WTC11 (cell line): ENCODE measurements at places on chromosomes 5 and 9. TPM values are rescaled to one million over a fixed set of nuclear protein-coding genes. Genes with fewer than 3 reads are reported as not detected.
A peak's percentile ranks its signal among the peaks of the same experiment; 100 is the strongest.

Gene PCDHB13
- total RNA-seq, result 2.2 to 2.9 TPM (median 2.6 TPM) in 3 replicates

Gene PHPT1
- total RNA-seq, result 138 to 176 TPM (median 173 TPM) in 3 replicates

DNA sequence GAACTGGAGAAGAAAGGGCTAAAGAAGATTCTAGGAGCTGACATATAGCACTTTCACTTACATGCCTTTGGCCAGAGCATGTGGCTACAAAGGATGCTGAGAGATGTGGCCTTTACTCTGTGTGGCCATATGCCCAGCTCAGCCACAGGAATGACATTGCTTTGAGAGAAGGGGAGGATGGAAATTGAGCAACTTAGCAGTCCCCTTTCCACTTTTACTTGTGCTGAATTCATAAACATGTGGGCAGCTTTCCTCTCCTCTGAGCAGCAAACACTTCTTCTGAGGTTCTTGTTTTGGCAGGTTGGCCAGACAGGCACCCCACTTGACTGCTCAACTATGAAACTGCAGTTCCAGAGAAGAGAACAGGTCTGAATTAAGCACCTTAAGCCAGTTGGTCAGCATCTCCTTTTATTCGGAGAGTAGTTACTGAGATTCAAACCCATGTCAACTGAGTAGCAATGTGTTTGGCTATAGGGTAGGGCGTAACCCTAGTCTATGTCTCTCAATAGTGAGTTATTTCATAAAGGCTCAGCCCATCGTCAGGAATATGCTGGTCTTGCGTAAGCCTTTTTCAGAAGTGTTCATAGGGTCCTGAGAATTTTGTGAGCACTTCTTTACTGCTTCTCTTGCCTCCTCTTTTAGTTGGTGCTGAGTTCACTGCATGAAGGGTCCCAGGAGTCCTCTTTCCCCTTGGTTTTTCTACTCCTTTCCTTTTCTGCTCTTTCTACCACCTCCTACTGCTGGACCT, 134.5 kb downstream of the PALM2AKAP2 start:
- H3K27me3 ChIP-seq, result no peaks in the 10 kb centered on the region
- no peak overlapping the region for H3K4me3 ChIP-seq
- no peaks in the 10 kb centered on the region for H3K36me3 ChIP-seq
- DNase-seq, result no peak
- H3K4me1 ChIP-seq, result peaks cover 4% of the 10 kb centered on the region; the same call in 1 of the 2 replicates
- no peak overlapping the region for H3K27ac ChIP-seq

Gene PTBP3
- total RNA-seq, result 97.5 to 108 TPM (median 100 TPM) in 3 replicates

GRCh38 chr9:93505541-93506132, 52.3 kb upstream of the FAM120AOS start:
- no peak for DNase-seq
- H3K4me1 ChIP-seq, result peaks cover 22% of the 10 kb centered on the region
- H3K27me3 ChIP-seq, result no peaks in the 10 kb centered on the region
- H3K27ac ChIP-seq, result peak overlapping the region; percentile 34; the same call in 1 of the 2 replicates

Gene PCSK1
- total RNA-seq, result 2.7 to 4.5 TPM (median 3.6 TPM) in 3 replicates

Gene TLE4
- total RNA-seq, result 48.1 to 50.9 TPM (median 49.8 TPM) in 3 replicates

Gene PCDHB4
- total RNA-seq, result 2.3 to 2.6 TPM (median 2.3 TPM) in 3 replicates

DNA sequence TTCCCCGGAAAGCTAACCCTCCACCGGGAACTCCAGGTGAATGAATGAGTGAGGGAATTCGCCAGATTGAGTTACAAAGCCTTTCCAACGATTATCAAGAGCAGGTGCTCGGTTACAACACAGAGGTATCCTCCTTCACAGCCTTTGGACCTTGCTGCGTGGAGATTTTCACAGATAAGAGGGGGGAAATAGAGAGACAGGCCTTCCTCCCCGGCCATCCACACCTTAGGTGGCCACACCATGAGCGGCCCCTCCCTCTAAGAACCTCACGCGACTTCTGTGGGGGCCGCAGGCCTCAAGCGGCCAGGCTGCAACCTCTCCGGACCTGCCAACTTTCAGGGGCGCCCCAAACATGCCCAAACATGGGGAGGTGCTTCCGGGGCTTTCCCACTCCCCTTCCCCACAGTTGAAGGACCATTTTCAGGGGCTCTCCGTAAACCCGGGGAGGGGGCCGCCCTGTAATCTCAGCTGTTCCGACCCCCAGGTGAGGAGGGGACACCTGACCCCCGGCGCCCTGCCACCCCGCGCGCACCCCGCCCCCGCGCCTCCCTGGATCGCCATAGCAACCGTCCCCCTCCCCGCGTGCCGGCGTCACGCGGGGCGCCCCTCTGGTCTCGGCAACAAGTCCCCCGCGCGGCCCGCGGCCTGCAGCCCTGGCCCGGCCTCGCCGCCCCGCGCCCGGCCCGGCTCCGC, 603 bp downstream of the DENND1A start:
- H3K36me3 ChIP-seq, result peaks cover 5% of the 10 kb centered on the region
- peaks cover 57% of the 10 kb centered on the region for H3K4me1 ChIP-seq
- H3K4me3 ChIP-seq, result peak overlapping the region; percentile 80
- H3K27ac ChIP-seq, result no peak overlapping the region; the same call in 1 of the 2 replicates

Gene IFNA17
- not detected in 3 replicates for total RNA-seq

Gene NADK2
- 11.7 to 18.2 TPM (median 17.0 TPM) in 3 replicates for total RNA-seq

GRCh38 chr9:130766927-130767307, 68.1 kb upstream of the ABL1 start:
- H3K27ac ChIP-seq, result peak overlapping the region; percentile 55
- H3K4me3 ChIP-seq, result no peak overlapping the region
- peaks cover 51% of the 10 kb centered on the region for H3K4me1 ChIP-seq
- DNase-seq, result no peak

GRCh38 chr5:95786821-95787418, 35.6 kb downstream of the GLRX start:
- H3K27me3 ChIP-seq, result no peaks in the 10 kb centered on the region
- H3K27ac ChIP-seq, result no peak overlapping the region
- no peak overlapping the region for H3K4me3 ChIP-seq
- no peaks in the 10 kb centered on the region for H3K4me1 ChIP-seq
- no peaks in the 10 kb centered on the region for H3K36me3 ChIP-seq

Gene PCDHB10
- 1.4 to 1.9 TPM (median 1.7 TPM) in 3 replicates for total RNA-seq

GRCh38 chr5:55600086-55600485, 65.3 kb upstream of the PLPP1 start:
- H3K4me3 ChIP-seq, result no peak overlapping the region
- no peak for DNase-seq
- H3K27ac ChIP-seq, result no peak overlapping the region
- H3K27me3 ChIP-seq, result no peaks in the 10 kb centered on the region
- H3K36me3 ChIP-seq, result no peaks in the 10 kb centered on the region

Gene ZDHHC11B
- 2.3 to 4.4 TPM (median 3.1 TPM) in 3 replicates for total RNA-seq

DNA sequence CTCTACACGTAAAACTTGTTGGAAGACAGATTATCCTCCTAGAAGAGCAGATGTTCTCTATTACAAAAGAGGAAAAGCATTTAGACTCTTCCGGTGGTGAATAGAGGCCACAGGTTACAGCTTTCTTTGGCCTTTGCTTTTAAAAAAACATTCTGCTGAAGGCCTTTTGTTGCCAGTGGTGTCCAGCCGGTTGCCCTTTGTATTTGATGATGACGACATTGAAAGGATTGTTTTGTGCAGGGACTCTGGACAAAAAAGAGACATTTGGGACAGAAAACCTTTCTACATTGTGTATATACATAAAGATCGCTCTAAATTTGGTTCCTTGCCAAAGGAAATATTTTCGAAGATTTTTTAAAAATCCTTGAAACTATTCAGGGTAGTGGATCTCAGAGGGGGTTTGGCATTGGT, 180.3 kb downstream of the C9orf152 start:
- H3K27ac ChIP-seq, result peak overlapping the region; percentile 18; the same call in 1 of the 2 replicates
- H3K27me3 ChIP-seq, result no peaks in the 10 kb centered on the region; the same call in 1 of the 2 replicates
- no peak for DNase-seq
- peaks cover 32% of the 10 kb centered on the region for H3K4me1 ChIP-seq

Gene SCGB3A2
- total RNA-seq, result 57.3 to 79.1 TPM (median 66.0 TPM) in 3 replicates

Gene PHYHD1
- 14.6 to 21.3 TPM (median 20.0 TPM) in 3 replicates for total RNA-seq

GRCh38 chr9:93316726-93317494, 133.0 kb downstream of the WNK2 start:
- no peak for DNase-seq
- no peak overlapping the region for H3K27ac ChIP-seq
- H3K27me3 ChIP-seq, result no peaks in the 10 kb centered on the region
- peaks cover 5% of the 10 kb centered on the region for H3K4me1 ChIP-seq

DNA sequence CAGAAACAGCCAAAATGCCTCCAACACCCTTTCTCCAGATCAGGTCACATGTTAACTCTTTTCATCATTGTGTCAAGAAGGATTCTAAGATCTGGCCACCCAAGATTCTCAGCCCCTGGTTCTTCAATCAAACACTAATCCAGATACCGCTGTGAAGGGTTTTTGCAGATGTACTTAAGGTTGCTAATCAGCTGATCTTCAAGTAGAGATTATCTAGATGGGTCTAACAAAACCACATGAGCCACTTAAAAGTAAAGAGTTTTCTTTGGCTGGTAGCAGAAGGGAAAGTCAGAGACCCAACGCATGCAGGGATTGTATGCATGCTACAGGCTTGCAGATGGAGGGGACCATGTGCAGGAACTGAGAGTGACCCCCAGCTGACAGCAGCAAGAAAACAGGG, 267.9 kb downstream of the CDK5RAP2 start:
- no peak overlapping the region for H3K27ac ChIP-seq
- peaks cover 26% of the 10 kb centered on the region for H3K4me1 ChIP-seq
- no peak overlapping the region for H3K4me3 ChIP-seq
- H3K36me3 ChIP-seq, result peaks cover 18% of the 10 kb centered on the region
- DNase-seq, result no peak

Gene KIAA0825
- total RNA-seq, result 1.3 to 1.6 TPM (median 1.5 TPM) in 3 replicates

- H3K27ac ChIP-seq, result no peak overlapping the region
- no peaks in the 10 kb centered on the region for H3K36me3 ChIP-seq
- peaks cover 15% of the 10 kb centered on the region for H3K4me1 ChIP-seq
- no peak overlapping the region for H3K4me3 ChIP-seq
Measured at GRCh38 chr5:144144956-144145751, 25.3 kb downstream of the YIPF5 start.

Gene LCN10
- total RNA-seq, result 2.4 to 3.7 TPM (median 3.3 TPM) in 3 replicates

DNA sequence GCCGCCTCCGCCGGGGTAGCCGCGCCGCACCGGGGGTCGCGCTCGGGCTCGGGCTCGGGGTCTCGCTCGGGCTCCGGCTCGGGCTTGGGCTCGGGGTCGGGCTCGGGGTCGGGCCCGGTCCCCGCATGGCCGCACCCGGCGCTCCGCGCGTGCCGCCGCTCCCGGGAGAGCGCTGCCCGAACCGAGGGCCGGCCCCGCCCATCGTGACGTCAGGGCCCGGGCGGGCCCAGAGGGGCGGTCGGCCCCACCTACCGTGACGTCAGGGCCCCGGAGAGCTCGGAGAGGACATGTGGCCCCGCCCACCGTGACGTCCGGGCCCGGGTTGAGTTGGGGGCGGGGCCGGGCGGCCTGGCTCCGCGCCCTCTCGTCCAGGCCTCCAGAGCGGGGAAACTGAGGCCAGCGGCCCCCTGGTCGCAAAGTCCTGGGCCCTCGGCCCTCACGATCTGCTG, at the start of gene NSMF:
Gene NSMF, minus strand, starts transcription at position 183 of the 449 bp plus-strand sequence. CDS start 232 bp downstream, outside the sequence.
- DNase-seq, result peak; percentile 90
- H3K27me3 ChIP-seq, result no peaks in the 10 kb centered on the region
- peaks cover 3% of the 10 kb centered on the region; the same call in 1 of the 2 replicates for H3K36me3 ChIP-seq
- no peak within 1 kb of the TSS for H3K27ac ChIP-seq
- peaks cover 6% of the 10 kb centered on the region for H3K4me1 ChIP-seq

Gene SHOC1
- not detected in 3 replicates for total RNA-seq

- H3K27me3 ChIP-seq, result no peaks in the 10 kb centered on the region
- DNase-seq, result no peak
- H3K36me3 ChIP-seq, result peaks cover 9% of the 10 kb centered on the region
Measured at GRCh38 chr9:115456515-115456914, 338.6 kb upstream of the TNC start.

DNA sequence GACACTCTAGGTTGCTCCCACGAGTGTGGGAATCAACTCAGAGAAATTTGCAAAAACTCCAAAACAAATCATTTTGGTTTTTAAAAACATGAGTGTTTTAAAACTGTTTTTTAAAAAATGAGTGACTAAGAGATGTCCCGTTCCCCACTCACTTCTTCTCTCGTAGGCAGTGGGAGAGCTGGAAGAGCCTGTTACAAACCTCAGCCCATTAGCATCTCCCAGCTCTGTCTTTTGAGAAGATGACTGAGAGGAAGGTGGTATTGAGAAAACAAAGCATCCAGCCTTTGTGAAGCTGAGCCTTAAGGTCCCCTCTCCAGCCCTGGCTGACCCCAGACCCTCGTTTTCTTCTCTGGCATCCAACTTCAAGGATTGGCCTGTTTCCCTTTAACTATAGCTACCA, 4.7 kb upstream of the ANKRD33B start:
- peaks cover 9% of the 10 kb centered on the region; the same call in 1 of the 2 replicates for H3K4me1 ChIP-seq
- DNase-seq, result no peak
- H3K4me3 ChIP-seq, result no peak overlapping the region

DNA sequence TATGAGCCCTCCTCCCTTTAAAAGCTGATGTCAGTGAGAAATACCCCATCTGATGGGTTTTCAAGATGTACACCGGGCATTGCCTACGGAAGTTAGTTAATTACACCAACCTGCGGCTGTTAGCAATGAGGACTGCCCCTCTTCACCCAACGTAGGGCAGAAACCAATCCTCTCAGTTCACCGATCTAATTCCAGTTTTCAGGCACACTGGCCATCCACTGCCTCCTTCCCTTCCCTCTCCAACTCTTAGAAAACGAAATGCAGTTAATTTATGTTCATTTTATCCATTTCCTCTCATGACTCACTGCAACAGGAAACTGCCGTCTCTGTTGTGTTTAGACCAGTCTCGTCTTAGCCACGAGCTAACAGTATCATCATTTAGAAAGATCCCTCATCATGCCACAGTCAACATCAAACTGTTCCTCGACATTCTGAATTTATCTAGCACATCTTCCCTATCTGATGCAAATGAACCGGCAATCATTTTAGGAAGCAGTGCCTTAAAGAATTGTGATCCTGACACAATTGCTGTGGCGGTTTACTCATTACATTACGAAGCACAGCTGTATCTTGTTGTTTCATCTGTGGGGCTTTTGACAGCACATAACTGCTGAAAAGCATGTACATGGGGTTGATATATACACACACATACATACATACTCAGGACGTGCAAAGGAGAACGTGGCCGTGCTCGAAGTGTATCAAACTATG, 168.6 kb downstream of the EFNA5 start:
- H3K27me3 ChIP-seq, result no peaks in the 10 kb centered on the region
- DNase-seq, result no peak
- no peak overlapping the region for H3K4me3 ChIP-seq
- H3K4me1 ChIP-seq, result peaks cover 70% of the 10 kb centered on the region
- no peaks in the 10 kb centered on the region for H3K36me3 ChIP-seq

- H3K27ac ChIP-seq, result no peak overlapping the region
- no peak overlapping the region for H3K4me3 ChIP-seq
- H3K27me3 ChIP-seq, result peaks cover 27% of the 10 kb centered on the region
- H3K4me1 ChIP-seq, result 0 out of 2 replicates have a peak, but pooled peaks cover 4% of the 10 kb centered on the region
- H3K36me3 ChIP-seq, result no peaks in the 10 kb centered on the region
- no peak for DNase-seq
Measured at GRCh38 chr9:126784401-126784800, 20.4 kb upstream of the ZBTB43 start.

GRCh38 chr5:44983006-44983405, 174.3 kb downstream of the MRPS30 start:
- H3K27ac ChIP-seq, result no peak overlapping the region
- DNase-seq, result no peak
- no peaks in the 10 kb centered on the region for H3K27me3 ChIP-seq
- peaks cover 70% of the 10 kb centered on the region for H3K36me3 ChIP-seq

GRCh38 chr9:91023741-91024140, 222.1 kb downstream of the SYK start:
- no peaks in the 10 kb centered on the region; the same call in none of the 2 replicates for H3K27me3 ChIP-seq
- H3K27ac ChIP-seq, result no peak overlapping the region
- H3K4me1 ChIP-seq, result no peaks in the 10 kb centered on the region
- H3K36me3 ChIP-seq, result no peaks in the 10 kb centered on the region
- no peak overlapping the region for H3K4me3 ChIP-seq
- no peak for DNase-seq

- peak overlapping the region; percentile 32 for H3K27ac ChIP-seq
- no peak overlapping the region for H3K4me3 ChIP-seq
- H3K27me3 ChIP-seq, result no peaks in the 10 kb centered on the region; the same call in 1 of the 2 replicates
- peaks cover 49% of the 10 kb centered on the region for H3K4me1 ChIP-seq
- no peak for DNase-seq
Measured at GRCh38 chr5:39068099-39068498, 6.1 kb downstream of the RICTOR start.

Gene SVEP1
- 0.39 to 0.74 TPM (median 0.48 TPM) in 3 replicates for total RNA-seq
